AG09319 (cell line): ENCODE measurements at places on chromosomes 5 and 9.
A peak's percentile ranks its signal among the peaks of the same experiment; 100 is the strongest.

DNA sequence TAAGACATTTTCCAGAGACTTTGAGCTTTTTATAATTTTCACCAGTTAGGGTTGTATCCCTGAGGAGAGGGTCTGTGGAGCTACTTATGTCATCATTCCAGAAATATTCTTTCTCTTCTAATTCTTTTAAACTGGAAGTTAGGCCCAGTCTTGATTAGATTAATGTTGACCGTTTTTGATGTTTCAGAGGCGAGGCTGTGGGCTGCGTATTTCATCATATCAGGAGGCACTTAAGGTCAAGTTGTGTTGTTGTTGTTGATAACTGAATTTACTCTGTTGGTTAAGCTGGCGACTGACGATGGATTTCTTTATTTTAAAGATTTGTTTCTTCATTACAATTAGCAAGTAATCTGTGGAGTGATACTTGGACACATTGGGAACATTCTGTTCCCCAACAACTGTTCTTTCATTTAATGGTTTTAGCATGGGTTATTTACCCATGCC is 20.1 kb downstream of the IPO11 start:
- no peak for DNase-seq

DNA sequence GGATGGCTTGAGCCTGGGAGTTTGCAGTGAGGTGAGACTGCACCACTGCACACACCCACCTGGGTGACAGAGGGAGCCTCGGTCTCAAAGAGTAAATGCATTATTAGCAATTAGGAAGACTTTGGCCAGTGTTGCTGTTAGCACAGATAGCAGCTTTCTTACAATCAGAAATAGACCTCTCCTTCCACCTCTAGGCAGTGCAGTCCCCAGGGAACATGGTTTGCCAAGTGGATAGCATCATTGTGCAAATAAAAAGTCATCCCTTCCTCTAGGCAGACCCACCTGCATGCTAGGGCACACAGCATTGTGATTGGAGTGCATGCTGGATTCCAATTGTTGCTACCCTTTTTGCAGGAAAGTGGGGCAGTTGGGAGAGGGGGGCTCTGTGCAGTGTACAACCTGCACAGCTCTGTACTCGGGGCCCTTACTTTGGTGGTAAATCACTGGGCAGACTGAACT is 77.9 kb upstream of the KLF9 start:
- DNase-seq = no peak

- no peak for DNase-seq
These were observed 924.9 kb upstream of the DMAC1 start for GRCh38 chr9:8724284-8725018.

- DNase-seq = no peak
These were observed 42.1 kb downstream of the FOCAD start for GRCh38 chr9:20726144-20726543.

GRCh38 chr9:125764198-125764597 is 17.0 kb downstream of the PBX3 start:
- no peak for DNase-seq

GRCh38 chr5:28737682-28738081 is 1699.3 kb upstream of the CDH9 start:
- DNase-seq = no peak

- DNase-seq = no peak
These were observed 45.9 kb downstream of the ABCA1 start for GRCh38 chr9:104882086-104882485.

- no peak for DNase-seq
These were observed 4.1 kb downstream of the SLC31A2 start for GRCh38 chr9:113154946-113155345.

DNA sequence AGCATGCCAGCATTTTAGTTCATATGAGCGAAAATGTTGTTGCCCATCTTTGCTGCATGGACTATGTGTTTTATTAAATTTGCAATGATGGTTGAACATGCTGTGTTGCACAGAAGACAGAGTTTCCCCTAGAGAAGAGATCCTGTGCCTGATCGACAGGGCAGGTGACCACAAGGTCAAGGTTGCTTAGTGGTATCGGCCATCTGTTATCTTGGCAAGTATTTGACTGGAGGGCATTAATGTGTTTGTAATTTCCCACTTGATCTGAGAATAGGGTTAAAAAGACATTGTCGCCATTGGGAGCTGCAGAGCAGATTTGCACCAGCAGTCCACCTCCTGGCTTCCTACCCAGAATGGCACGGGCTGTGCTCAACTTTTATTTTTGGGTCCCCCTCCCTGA is 1523.6 kb upstream of the WWC1 start:
- DNase-seq = no peak

DNA sequence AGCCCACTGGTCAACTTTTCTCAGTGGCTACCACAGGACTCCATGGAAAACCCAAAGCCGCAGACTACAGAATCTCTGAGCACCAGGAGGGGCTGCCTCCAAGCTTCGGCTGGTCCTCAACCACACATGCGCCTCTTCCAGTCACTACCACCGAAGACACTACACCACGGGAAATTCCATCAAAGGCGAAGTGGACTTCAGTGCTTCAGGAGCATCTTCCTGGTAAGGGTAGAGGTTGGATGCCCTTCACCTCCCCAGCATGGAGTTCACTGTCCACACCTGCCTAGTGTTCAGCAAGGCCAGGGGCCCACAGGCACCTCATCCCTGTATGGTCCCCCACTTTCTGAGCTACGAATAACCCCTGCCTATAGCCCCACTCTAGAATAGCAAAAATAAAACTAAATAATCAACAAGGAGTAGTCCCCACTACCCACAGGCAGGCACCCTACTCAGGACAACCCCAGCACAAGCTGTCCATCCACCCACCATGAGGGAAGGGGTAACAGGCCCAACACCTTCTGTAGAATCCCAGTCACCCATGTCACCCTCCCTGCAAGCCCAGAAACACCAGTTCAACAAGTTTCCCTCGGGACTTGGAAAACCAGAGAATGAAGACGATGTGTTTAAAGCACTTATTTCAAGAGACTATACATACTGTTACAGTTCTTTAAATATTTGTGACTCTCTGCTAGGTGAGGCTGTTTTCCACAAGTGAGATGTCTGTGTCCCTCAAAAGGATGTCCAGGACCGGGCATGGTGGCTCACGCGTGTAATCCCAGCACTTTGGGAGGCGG is 2.6 kb downstream of the VDAC1 start:
- DNase-seq = no peak

- peak; percentile 82 for DNase-seq
These were observed 10.4 kb downstream of the AMACR start for GRCh38 chr5:33997331-33997983.

DNA sequence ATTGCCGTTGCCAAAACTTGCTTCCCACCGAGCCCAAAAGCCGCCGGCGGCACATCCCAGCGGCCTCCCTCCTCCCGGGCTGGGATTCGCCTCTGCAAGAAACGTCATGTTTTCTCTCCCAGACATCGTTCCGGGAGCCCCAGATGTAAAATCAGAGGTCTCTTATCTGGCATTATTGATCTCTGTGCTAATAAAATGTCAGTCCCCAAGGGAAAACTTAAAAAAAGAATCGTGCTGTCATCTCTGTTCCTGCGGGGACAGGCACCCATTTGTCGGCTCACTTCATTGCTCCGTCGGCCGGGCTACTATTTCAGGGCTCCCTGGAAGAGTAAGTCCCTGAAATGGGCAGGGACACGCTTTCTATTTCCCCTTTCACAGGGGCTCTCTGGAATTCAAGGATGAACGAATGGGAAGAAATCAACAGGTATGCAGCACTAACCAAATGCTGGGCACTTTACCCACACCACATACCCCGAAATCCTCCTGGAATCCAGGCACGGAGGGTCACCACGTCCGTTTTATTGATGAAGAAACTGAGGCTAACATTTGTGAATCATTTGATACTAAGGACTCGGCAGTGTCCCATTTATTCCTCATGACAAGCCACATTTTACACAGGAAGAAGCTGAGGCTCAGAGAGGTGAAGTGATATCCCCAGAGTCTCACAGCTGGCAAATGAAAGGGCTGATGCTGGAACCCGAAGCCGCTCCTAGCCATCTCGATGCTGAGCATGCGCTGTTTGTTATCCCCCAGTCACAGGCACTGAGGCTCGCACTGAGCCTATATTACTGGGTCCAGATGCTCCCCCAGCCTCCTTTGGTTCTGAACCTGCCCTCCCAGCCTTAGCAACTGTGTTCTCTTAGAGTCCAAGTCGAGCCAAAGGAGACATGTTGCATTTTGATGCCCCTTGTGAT is 35.7 kb upstream of the MSX2 start:
- no peak for DNase-seq

DNA sequence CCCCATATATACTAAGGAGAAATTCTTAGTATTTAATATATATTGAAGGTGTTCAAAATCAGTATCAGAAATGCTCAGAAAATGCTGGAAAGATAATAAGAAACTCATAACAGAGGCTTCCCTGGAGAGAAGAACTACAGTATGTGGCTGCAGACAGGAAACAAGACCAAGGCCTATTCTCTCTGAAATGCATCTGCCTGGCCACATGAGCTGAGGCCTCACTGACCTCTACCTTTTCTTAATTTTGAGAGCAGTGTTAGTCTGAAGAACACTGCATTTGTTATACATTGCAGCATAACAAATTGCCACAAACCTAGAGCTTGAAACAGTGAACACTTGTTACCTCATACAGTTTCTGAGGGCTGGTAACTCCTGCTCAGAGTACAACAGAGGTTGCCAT is 133.4 kb upstream of the SPEF2 start:
- DNase-seq = no peak

DNA sequence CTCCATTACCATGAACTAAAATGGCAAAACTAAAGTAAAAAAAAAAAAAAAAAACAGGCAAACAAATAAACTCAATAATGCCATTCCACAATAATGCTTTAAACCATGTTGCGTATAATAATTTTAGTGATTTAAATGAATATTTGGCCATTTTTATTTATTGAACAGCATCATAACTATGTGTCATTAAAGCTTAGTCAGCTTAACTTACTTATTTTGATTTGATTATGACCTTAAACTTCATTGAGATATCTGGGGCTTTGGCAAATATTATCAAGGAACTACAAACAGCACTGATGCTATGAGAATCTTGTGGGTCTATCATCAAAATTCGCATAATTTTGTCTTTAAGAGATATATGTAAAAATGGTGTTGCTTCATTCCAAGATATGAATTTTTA is 1610.3 kb upstream of the NUDT12 start:
- no peak for DNase-seq

GRCh38 chr5:158552241-158552640 is 547.5 kb downstream of the EBF1 start:
- no peak for DNase-seq

- no peak for DNase-seq
These were observed 102.6 kb downstream of the ADAMTS2 start for GRCh38 chr5:179242676-179243075.

GRCh38 chr5:10277773-10278630 is 27.9 kb downstream of the CCT5 start:
- no peak for DNase-seq

DNA sequence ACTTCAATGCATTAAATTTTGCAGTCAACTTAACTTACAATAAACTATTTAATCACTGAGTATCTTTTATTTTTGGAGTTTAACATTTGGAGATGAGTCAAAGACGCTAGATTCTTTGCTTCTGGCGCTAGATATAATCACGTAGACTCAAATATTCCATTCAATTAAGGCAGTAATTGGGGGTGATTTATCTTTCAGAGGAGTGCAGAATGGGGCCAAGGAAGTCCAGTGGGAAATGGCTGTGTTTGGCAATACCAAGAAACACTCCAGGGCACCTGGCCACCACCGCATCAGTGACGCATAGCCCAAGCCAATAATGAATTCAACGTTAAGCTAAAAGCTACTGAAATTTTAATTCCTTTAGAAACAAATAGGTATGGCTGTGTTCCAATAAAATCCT is 81.2 kb downstream of the PHAX start:
- DNase-seq = no peak

DNA sequence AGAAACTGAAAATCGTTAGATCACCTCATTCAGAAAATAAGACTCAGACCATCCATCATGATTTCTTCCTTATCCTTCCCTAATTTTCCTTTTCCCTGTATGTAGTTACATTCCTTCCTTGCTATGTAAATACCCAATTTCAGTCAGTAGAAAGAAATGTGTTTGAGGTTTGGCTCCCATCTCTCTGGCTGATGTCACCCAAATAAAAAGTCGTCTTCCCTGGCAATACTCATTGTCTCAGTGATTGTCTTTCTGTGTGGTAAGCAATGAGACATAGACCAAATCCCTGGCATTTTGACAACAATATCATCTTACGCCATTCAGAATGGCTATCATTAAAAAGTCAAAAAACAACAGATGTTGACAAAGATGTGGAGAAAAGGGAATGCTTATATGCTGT is 303.9 kb upstream of the EDIL3 start:
- DNase-seq = peak; percentile 52

- no peak for DNase-seq
These were observed 57.1 kb downstream of the MAST4 start for GRCh38 chr5:66653325-66653724.

DNA sequence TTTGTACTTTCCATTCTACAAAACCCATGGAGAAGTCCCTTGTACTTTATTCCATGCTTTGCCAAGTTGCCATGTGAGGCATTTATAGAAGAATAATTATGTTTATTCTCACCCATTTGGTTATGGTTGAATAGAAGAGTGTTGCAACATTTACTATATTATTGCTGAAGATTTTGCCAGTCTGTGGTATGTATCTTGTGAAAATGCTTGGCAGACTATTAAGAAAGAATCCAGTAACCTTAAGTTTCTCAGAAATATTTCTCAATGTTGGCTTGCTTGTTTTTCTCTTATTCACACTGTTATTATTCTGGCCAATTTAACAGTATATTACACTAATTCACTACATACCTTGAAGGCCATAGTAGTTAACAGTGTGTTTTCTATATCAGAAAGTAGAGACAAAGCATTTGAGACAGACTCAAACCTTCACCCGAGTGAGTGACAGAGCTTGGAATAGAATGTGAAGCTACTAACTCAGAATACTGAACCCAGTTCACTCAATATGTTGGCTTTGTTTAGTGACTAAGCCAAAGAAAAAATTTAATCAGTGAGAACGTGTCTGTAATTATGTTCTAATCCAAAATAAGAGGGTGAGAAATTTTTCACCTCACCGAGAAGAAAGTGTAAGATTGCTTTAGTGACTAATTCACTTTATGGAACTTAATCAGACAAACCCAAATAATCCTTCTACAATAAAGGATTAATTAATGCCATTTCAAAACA is 184.4 kb downstream of the CWC27 start:
- DNase-seq = no peak
